ENCODE measurements at places on chromosomes 2 and 18.

- no peak for DNase-seq
Observed at GRCh38 chr18:44502221-44502620, 178.5 kb upstream of the SETBP1 start.

DNA sequence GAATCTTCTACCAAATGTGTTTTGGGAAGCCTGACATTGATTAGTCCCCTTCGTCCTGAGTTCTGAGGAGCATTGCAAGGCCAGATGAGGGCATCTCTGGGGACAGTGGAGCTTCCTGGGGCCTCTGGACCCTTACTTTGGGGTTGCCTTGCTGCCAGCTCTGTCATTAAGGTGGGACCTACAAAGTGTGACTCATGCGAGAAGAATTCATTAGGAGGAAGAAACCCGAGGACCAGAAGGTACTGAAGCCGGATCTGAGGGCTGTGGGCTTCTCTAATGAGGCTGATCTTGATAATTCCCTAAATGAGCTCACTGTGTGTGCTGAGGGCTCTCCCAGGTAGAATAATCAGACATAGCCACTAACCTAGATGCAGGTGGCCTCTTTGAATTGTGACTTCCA is 695 bp upstream of the SCYGR2 start:
- DNase-seq = no peak

DNA sequence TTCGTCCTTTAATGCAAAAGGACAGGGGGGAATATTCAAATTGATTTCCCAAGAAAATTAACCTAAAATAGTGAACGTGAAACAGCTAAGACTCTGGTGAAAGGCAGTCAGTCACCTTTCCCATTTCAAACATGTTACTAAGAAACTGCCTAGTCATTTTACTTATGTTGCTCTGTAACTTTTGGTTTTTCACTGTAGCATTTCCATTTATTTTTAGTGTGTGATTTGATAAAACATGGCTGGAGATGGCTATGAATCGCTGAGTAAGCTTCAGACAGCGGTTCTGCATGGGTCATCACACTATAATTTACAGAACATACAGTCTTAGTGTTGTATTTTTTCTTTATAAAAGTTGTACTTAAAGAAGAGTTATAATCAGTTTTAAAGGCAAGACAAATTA is 16.0 kb upstream of the KIDINS220 start:
- DNase-seq = no peak

GRCh38 chr2:215660687-215661086 is 224.8 kb upstream of the FN1 start:
- DNase-seq = no peak

GRCh38 chr2:144702051-144702450 is 182.1 kb upstream of the ZEB2 start:
- no peak for DNase-seq

DNA sequence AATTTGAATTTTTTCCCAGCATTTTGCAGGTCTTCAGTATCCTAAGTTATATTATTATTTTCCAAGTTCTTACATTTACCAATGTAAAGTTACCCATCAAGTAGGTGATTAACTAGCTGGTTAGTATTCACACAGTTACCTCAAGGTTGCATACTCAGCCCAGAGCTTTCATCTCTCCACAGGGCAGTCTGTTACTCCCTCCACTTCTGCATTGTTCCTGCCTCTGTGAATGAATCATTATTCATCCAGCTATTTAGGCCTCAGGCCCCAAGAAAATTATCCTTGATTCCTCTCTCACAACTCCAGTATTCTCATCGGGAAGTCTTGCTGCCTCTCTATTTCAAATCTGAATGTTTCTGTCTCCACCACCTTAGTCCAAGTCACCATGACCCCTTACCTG is 92.2 kb downstream of the SMC6 start:
- DNase-seq = no peak

DNA sequence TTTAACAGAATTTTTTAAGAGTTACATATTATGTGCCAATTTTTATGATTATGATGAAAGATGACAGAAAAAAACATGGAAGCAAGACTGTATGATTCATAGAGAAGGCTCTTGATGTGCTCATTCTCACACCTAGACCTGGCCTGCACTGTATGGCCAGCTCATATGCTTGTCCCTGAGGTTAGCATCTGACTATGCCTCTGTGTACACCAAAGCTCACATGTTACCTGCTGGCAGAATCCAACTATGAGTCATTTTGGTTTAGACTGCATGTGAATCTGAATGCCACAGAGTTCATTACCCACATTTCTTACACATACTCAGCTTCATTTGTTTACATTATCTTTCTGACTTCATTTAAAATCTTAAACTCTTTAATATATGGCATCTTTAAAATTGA is 139.0 kb downstream of the DSC3 start:
- DNase-seq = no peak

DNA sequence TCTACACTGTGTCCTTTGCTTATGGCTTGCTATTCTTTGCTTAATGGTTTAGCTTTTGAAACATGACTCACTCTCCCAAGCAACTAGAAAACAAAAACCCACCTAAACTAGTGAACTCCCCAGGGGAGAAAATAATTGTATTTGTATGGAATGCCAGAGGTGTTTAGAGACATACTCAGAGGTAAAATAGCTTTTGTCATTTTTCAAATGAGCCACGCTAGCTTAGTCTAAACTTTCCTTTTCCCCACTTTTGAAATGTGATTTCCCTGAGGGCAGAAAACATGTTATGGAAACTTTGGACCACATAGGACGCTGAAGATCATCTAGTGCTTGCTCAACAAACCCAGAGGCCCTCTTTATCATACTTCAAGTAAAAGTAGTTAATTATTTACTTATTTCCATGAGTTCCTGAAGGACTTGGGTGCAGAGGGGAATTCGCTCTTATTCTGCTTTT is 16.5 kb upstream of the CYTIP start:
- DNase-seq = no peak

- DNase-seq = no peak
Observed at GRCh38 chr2:20481798-20482405, 35.0 kb downstream of the RHOB start.

- DNase-seq = no peak
Observed at GRCh38 chr2:43634604-43635306, 2.3 kb upstream of the PLEKHH2 start.

GRCh38 chr18:9433671-9434121 is 41.6 kb upstream of the RALBP1 start:
- no peak for DNase-seq

DNA sequence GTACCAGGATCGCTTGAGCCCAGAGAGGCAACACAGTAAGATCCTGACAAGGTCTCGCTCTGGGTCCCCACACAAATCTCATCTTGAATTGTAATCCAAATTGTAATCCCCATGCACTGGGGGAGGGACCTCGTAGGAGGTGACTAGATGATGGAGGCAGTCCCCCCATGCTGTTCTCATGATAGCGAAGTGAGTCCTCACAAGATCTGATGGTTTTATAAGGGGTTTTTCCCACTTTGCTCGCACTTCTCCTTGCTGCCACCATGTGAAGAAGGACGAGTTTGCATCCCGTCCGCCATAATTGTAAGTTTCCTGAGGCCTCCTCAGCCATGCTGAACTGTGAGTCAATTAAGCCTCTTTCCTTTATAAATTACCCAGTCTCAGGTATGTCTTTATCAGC is 46.0 kb upstream of the SERTAD2 start:
- no peak for DNase-seq

DNA sequence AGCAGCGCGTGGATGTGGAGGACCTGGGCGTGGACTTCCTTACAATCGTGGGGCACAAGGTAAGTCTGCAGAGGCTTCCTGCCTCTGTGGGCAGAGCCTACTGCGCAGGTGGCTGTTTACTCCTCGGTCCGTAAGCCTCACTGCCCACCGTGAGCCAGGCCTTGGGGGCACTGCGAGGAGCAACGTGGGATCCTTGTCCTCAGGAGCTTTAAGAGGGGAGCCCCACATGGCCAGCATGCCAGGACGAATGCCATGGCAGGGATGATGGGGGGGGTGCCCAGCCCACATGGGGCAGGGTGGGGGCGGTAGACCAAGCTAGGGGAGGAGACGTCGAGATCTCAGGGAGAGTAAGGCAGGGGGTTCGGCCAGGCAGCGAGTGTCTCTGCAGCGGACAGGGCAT is 18.0 kb upstream of the ESPNL start:
- DNase-seq = no peak

DNA sequence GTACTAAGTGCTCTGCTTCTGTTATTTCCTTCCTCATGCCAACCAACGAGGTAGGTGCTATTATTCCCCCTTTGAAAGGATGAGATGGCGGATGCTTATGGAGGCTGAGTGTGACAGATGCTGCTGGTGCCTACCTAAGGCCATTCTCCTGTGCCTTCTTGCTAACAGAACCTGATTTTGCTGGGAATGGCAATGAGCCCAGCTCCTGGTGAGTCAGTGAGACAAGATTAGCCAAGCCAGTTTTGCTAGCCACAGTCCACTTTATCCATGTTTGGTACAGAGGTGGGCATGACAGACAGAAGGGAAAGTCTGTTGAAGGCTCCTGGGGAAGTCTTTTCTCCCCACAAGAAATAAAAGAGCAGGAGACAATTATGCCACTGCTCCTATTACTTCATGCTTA is 43.7 kb upstream of the TMEM163 start:
- DNase-seq = no peak
